Left ventricle myocardium inferior (tissue), 1 donor: ENCODE measurements at places on chromosomes 7 and 10.

- DNase-seq = no peak
These were observed 597 bp downstream of the ZNF277 start for GRCh38 chr7:112206991-112207592.

GRCh38 chr7:159226011-159226702 lies 81.5 kb upstream of the VIPR2 start:
- no peak for DNase-seq

- DNase-seq = no peak
These were observed 102.7 kb upstream of the NPTX2 start for GRCh38 chr7:98514211-98515031.

- DNase-seq = no peak
These were observed 778.6 kb upstream of the C7orf33 start for GRCh38 chr7:147811923-147812322.

- no peak for DNase-seq
These were observed 157.0 kb downstream of the ARID5B start for GRCh38 chr10:62058476-62058875.

- peak; percentile 90 for DNase-seq
These were observed 67.5 kb downstream of the PWWP2B start for GRCh38 chr10:132464256-132465192.
